ENCODE measurements at places on chromosomes 11 and 22.

DNA sequence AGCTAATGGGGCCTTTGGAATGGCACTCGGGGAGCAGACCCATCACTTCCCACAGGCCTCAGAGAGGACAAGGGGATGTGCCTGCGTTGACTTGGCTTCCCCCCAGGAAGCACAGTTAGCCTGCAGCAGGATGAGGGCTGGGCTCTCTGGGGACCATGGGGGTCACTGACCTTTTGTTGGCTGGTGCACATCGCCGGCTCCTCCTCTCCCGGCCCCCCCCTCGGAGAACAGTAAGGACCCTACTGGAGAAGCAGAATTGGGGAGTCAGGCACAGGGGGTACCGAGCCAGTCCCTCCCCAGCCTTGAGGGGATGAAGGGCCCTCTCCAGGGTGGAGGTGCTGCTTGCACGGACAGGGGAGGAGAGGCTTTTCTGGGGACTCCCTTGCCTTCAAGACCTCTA lies 32.8 kb downstream of the NRXN2 start:
- no peak for DNase-seq

DNA sequence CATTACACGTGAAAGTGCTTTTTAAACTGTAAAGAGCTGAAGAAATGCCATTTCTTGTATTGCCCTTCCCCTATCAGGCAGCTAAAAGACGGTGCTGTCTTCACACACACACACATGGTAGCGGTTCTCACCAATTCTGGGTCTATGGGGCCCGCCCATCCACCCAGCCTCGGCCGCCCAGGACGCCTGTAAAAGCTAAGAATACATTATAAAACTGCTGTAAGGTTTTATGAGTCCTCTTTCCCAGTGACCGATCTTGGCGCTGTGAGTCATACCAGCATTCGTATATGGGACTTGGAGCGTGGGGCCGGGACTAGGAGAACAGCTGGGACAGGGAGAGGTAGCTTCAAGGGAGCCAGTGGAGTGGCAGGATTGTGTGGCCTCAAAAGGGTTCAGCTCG lies 149.7 kb upstream of the CADM1 start:
- DNase-seq: no peak

DNA sequence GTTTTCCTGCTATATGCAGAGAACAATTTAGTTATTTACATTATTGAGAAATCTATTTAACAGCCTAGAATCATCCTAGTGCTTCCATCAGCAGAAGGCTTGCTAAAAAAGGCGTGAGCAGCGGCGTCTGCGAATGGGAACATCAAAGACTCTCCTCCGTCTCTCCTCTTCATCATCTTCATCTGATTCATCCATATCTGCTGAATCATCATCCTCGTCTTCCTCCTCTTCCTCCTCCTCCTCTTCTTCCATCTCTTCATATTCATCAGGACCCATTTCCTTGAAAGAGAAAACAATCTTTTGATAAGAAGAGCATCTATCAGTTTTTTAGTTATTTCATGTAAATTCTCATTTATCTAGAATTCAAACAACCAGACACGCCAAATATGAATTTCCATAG lies 5.6 kb upstream of the CD59 start:
- DNase-seq: no peak

DNA sequence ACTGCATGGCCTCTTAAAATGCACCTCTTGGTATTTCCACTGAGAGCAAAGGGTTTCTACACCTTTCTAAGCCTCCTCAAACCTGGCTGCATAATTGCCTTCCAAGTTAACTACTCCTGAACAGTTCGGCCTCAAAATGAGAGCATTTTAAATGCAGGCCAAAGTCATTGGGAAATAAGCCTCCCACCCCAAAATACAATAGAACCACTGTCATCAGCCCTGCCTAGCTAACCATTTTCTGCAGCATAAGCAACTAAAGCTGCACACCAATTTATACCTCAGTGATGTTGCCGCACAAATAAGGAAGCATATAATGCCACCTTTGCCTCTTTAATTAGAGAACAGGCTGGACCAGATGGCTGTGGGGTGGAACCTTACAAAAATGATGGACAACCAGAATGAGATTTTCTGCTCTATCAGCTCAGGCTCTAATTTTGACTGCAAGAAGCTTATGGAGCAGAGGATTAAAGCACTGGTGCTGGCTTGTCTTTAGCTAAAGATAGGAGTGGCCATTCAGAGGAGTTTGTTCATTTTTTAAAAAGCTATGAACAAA lies 4.3 kb downstream of the TOB2 start:
- DNase-seq: no peak

- DNase-seq: no peak
Observed at GRCh38 chr22:19522190-19522880, 1.9 kb downstream of the CLDN5 start.

GRCh38 chr11:8079111-8079675 lies 1.8 kb upstream of the TUB start:
- no peak for DNase-seq

DNA sequence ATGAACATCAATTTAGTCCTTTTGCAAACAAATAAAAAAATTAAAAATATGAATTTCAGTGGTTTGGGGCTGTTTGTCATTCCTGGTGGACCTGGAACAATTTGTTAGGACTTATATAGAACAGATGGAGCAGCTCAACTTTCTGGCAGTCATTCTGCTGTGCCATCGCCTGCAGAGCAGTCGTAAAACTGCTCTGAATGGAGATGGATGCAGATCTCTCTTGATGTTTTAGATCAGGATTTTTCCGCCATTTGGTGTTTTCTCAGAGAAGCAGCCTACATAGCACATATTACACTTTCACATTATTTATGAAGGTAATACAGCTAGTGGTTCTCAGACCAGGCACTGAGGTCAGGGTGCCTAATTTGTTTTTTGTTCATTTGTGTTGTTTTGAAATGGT lies 31.8 kb upstream of the HSPA8 start:
- DNase-seq: no peak

DNA sequence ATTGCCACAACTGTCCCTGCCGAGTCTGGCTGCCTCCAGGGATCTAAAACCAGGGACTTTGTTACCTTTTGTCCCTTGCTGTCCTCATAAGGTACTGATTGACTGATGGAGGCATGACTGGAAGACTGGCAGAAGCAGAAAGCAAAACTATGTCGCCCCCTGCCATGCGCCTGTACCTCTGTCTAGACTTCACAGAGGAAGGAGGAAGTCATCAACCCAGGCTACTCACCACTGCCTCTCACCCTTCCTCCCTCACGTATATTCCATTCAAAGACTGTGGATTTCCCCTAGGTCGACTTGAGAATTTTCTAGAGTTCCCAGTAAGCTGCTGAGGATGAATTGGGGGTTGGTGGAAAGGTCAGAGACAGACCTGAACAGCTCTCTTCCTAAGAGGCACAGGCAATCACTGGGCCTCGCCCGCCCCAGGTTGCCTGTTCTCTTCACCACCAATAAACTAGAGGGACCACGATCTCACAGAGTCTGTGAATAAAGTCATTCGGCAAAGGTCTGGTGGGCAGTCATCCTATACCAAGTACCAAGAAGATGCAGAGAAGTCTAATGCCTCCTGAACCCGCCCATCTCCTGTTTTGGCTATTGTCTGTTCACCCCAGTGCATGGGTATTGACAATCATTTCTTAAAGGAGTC lies 27.5 kb upstream of the CHST1 start:
- no peak for DNase-seq

GRCh38 chr11:20162824-20163782 lies 2.8 kb upstream of the DBX1 start:
- no peak for DNase-seq

DNA sequence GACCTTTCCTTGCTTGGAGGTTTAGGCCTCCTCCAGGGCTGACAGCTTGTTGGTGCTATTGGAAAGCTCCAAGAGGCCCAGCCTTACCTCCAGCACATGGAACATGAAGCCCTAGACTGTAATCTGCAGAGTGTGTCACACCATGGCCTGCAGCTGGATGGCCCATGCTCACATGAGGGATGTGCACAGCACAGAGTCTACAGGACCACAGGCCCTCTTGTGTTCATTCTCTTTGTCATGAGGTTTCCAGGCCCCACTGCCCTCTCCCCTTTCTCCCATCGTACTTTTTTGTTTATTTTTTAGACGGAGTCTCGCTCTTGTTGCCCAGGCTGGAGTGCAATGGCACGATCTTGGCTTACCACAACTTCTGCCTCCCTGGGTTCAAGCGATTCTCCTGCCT lies 10.0 kb downstream of the FADS1 start:
- no peak for DNase-seq
